Left ventricle myocardium inferior (tissue), 1 donor: ENCODE measurements at places on chromosomes 2 and 18. TPM values are rescaled to one million over a fixed set of nuclear protein-coding genes. Genes with fewer than 3 reads are reported as not detected.

DNA sequence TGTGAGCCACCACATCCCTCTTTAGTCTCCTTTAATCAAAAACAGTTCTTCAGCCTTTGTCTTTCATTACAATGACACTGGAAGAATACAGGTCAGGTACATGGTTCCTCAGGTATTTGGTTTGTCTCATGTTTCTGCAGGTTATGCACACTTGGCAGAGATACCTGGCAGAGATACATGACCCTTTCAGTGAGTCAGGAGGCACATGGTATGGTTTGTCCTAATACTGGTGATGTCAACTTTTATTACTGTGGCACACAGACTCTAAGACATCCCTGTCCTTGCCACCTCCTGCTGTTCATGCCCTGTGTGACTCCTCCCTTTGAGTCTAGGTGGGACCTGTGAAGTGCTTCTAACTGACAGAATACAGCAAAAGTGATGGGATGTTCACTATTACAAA is 58.4 kb downstream of the SPIRE1 start:
- DNase-seq, result no peak

DNA sequence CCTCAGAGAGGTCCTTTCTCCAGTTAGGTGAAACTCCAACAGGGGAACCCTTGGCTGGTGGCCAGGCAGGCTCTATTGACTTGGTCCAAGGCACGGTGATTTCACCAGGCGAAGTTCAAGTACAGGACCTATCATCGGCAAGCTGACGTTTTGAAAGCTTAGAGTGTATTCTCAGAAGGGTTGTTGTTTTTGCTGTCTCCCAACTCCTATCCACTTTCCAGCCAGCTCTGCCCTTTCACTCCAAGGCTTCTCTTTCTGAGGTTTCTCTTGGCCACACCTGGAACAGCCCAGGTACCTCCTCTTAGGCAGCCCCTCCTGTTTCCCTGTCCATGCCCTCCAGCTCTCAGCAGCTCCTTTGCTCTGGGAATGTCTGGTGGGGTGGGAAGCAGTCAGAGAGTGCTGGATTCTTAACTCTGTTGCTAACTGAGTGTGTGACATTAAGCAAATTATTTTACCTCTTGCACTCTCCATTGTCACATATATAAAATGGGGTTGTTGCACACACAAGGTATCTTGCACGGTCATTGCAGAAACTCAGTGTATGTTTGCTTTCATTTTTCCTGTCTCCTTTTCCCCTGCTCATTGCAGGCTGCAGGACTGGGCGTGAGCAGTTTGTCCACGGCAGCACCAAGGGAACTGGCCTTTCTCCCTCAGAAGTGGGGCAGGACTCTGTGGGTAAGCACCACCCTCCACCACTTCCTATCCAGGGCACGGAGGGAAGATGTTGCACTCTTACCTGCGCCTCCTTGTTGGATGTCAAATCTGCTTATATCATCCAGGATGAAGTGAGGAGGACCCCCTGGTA is 30.2 kb downstream of the CAPN13 start:
- no peak for DNase-seq

DNA sequence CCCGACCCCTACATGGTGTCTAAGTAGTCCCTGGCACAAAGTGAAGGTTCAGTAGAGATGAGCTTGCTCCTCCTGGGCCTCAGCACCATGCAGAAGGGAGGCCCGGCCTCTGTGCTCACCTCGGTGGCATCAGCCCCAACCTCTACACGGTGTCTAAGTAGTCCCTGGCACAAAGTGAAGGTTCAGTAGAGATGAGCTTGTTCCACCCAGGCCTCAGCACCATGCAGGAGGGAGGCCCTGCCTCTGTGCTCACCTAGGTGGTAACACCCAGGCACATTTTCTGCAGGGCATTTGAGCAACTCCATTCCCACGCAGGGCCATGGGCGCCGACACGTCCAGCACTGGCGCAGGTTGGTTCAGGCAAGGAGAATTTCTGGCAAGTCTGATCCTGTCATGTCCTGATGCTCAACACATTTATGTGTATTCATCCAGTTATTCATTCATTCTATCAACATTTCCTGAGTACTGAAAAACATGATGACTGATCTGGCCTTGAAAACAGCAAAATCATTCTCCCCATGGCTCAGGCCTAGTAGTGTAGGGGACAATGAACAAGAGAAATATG is 408.2 kb upstream of the MYT1L start:
- no peak for DNase-seq

DNA sequence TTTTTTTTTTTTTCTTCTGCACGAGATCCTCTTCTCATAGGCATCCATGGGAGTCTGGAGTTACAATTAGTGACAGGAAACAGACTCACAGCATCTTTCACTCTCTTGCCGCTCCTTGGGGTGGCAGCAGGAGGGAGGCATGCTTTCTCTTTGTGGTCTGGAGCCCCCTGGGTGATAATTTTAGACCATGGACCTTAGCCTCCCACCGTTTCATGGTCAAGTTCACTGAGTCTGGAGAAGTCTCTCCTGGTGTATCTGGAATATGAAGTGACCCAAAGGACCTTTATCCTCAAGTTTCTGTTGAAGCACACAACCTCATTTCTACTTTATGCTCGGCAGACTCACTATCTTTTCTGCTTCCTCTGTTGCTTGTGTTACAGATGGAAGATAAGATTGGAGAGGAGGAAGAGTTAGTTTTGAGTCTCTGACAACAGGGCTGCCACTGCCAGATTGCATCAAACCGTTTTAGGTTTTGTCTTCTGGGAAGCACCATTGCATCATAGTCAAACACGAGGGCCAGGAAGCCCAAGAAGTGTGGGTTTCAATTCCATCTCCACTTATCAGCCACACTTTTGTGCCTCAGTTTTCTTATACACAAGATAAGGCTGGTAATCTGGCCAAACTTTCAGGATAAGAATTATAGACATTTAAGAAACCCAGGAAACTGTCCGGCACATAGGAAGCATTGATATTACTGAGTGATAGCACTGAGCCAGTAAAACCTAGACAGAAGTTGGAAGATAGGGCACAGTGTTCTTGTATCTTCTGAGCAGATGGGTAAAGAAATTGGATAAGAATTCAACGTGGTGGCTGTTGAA is 62.3 kb downstream of the ADCYAP1 start:
- no peak for DNase-seq

GRCh38 chr2:88666576-88666975 is 24.9 kb upstream of the RPIA start:
- no peak for DNase-seq

DNA sequence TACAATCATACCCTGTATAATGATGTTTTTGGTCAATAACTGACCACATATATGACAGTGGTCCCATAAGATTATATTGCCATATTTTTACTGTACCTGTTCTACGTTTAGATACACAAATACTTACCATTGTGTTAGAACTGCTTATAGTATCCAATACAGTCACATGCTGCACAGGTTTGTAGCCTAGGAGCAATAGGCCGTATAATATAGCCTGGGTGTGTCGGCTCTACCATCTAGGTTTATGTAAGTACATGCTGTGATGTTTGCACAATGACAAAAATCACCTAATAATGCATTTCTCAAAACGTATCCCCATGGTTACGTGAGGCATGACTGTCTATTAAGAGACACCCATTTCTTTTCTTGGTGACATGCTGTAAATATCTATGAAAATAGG is 55.0 kb upstream of the APCDD1 start:
- no peak for DNase-seq

- DNase-seq, result no peak
These were observed 290.8 kb upstream of the MC4R start for GRCh38 chr18:60663060-60663989.

DNA sequence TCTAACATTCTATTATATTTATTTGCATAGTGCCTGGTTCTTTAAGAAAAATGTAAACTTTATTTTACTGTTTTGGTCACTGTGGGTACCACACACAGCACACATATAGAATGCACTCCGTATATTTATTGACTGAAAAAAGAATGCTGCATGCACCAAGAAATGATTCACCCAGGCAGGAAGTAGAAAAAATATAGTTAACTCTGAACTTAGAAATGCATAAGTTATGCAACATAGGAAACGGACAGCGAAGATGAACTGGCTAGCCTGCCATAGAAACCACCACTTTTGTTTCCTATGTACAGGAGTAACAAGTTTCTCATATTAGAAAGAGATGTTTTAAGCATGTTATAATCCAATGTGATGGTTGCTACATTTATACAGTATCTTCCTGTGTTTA is 635.8 kb downstream of the DSC3 start:
- DNase-seq, result no peak

The C1QL2 gene
- total RNA-seq, result not detected
